ENCODE measurements at places on chromosomes 1 and 21. TPM values are rescaled to one million over a fixed set of nuclear protein-coding genes. Genes with fewer than 3 reads are reported as not detected.

RSPH1 gene
- 0.58 TPM for total RNA-seq

PRCC gene
- 76.4 TPM for total RNA-seq

C1orf56 gene
- total RNA-seq, result 4.9 TPM

DNA sequence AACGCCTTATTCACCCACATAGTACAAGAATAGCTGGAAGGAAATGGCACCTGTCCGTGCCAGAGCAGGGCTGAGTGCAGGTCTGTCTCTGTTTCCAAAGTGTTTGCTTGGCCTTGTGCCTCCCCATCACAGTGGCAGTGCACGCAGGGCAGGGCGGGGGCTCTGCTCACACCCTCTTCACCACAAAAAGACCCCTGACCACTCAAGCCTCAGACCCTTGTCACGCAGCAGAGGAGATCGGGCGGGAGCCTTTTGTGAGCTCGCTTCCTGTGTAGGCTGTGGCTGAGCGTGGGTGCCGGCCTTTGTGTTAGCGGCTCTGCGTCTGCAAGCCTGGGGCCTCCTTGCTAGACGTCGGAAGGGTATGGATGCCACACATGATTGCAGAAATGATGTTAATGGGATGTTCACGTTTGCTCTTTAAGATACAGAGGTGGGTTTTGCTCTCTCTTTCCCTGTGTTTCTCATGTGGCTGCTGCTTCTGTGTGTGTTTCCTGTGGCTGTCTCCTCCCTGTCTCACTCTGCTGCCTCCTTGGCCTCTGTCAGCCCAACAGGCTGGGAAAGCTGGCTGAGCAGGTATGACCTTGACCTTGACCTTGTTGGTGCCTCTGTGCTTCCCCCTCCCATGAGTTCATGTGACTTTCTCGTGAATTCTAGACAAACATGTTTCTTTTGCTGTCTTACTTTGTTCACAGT lies 45.4 kb downstream of the S100B start:
- H3K27me3 ChIP-seq, result no peaks in the 10 kb centered on the region
- H3K27ac ChIP-seq, result peak overlapping the region; percentile 12
- H3K36me3 ChIP-seq, result peaks cover 51% of the 10 kb centered on the region
- no peaks in the 10 kb centered on the region for H3K4me1 ChIP-seq
- DNase-seq, result peak; percentile 25

DNA sequence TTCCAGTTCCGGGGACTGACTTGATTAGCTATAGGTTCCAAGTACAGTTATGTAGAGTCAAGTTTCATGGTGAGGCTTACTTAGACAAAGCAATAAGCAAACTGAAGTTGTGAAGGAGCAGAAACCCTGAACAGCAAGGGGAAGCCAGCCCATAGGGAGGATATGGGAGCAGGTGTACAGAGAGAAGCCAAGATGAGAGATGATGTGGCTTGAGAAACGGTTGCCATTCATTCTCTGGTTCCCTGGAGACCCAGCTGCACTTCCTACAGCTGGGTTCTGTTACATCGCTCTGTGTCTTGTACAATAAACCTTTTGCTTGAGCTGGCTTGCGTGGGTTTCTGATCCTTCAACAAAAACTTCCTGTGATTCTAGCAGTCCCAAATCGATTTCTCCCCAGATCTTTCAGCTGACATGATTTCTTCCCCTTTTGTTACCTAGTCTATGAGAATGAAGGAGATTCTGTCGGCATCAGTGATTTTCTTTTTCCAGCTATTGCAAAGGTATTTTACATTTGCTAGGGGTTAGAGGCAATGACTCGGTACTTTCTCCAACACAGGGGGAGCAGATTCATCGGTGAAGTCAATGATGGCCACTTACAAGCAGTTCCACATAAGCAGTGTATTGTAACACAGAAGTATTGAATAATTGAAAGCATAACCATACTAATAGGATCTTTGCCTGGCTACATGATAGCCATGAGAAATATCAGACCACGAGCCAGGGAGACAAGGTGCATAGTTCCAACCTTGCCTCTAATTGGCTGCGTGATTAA lies 67.3 kb downstream of the URB2 start:
- peak; percentile 35 for DNase-seq
- H3K4me1 ChIP-seq, result no peaks in the 10 kb centered on the region
- peak overlapping the region; percentile 37 for H3K27ac ChIP-seq
- no peaks in the 10 kb centered on the region for H3K27me3 ChIP-seq
- H3K36me3 ChIP-seq, result no peaks in the 10 kb centered on the region

DNA sequence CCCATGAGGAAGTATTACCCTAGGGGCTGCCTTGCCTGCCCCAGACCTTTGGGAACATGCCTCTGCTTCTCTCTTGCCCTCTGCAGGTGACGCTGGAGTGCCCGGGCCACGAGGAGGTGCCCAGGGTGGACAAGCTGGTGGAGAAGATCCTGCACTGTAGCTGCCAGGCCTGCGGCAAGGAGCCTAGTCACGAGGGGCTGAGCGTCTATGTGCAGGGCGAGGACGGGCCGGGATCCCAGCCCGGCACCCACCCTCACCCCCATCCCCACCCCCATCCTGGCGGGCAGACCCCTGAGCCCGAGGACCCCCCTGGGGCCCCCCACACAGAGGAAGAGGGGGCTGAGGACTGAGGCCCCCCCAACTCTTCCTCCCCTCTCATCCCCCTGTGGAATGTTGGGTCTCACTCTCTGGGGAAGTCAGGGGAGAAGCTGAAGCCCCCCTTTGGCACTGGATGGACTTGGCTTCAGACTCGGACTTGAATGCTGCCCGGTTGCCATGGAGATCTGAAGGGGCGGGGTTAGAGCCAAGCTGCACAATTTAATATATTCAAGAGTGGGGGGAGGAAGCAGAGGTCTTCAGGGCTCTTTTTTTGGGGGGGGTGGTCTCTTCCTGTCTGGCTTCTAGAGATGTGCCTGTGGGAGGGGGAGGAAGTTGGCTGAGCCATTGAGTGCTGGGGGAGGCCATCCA lies 7.8 kb upstream of the HTR6 start:
- peaks cover 10% of the 10 kb centered on the region for H3K27me3 ChIP-seq
- peaks cover 38% of the 10 kb centered on the region for H3K4me1 ChIP-seq
- no peak for DNase-seq
- H3K27ac ChIP-seq, result no peak overlapping the region

DNA sequence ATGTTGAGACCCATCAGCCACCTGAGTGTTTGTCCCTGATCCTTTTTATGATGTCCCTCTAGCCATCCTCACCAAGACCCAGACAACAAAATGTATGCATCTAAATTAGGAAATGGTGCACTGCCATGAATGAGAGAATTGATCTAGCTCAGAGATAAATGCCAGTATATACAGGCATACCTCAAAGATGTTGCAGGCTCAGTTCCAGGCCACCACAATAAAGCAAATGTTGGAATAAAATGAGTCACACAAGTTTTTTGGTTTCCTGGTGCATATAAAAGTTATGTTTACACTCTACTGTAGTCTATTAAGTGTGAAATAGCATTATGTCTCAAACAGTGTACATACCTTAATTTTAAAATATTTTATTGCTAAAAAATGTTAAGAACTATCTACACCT lies 63.9 kb downstream of the CHIA start:
- no peak for DNase-seq
- no peaks in the 10 kb centered on the region for H3K36me3 ChIP-seq
- H3K4me3 ChIP-seq, result no peak overlapping the region
- no peak overlapping the region for H3K27ac ChIP-seq
- no peaks in the 10 kb centered on the region for H3K27me3 ChIP-seq

DNA sequence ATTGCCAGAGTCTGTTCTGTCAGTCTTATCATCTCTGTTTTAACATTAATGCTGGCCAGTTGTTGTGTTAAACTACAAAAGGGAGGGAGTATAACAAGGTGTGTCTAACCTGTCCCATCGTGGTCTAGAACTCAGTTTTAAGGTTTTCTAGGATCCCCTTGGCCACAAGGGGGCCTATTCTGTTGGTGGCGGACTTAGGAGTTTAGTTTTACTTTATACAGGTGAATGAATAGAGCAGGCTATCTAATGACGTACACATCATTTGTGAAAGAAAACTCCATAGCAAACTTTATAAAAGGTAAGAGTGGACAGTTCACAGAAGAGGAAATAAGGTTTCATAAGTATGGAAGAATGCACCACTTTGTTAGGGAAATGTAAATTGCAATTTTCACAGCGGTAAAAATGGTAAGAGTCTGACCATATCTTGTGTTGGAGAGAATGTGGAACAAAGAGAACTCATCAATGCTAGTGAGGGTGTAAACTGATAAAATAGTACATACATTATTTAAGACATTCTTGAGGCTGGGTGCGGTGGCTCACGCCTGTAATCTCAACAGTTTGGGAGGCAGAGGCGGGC lies 2.5 kb upstream of the ATF6 start:
- no peak overlapping the region for H3K27ac ChIP-seq
- peaks cover 13% of the 10 kb centered on the region for H3K36me3 ChIP-seq
- H3K4me1 ChIP-seq, result peaks cover 35% of the 10 kb centered on the region
- peak; percentile 57 for DNase-seq

DNA sequence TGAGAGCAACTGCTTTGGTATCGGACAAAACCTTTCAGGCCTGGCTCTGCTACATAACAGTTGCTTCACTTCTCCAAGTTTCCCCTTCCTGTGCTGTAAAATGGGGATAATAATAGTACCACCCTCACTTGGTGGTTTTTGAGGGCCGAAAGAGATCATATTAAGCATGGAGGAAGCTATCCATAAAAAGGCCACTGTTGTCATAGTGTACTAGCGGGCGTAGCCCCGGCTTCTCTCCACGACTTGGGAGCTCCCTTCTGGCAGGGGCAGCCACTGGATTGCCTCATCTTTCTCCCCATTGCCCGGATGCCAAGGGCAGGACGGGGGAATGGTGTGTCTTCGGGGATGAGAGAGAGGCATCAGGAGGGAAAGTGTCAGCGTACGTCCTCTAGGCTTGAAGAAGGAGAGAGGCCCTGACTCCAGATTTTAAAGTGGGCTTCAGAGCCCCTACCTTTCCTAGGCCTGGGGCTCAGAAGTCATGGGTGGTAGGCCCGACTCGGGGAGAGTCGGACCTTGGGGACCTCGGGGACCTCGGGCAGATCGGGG lies 548 bp upstream of the MFSD2A start:
- peaks cover 9% of the 10 kb centered on the region for H3K27me3 ChIP-seq
- peaks cover 15% of the 10 kb centered on the region for H3K4me1 ChIP-seq
- H3K36me3 ChIP-seq, result no peaks in the 10 kb centered on the region
- H3K27ac ChIP-seq, result peak overlapping the region; percentile 68
- no peak for DNase-seq

- H3K4me3 ChIP-seq, result no peak overlapping the region
- H3K4me1 ChIP-seq, result no peaks in the 10 kb centered on the region
- H3K27ac ChIP-seq, result no peak overlapping the region
- no peak for DNase-seq
- H3K36me3 ChIP-seq, result no peaks in the 10 kb centered on the region
These were observed 233.1 kb upstream of the USP24 start for GRCh38 chr1:55448261-55448660.

- H3K27ac ChIP-seq, result no peak overlapping the region
- H3K27me3 ChIP-seq, result no peaks in the 10 kb centered on the region
- H3K36me3 ChIP-seq, result peaks cover 5% of the 10 kb centered on the region
- peaks cover 39% of the 10 kb centered on the region for H3K4me1 ChIP-seq
- H3K4me3 ChIP-seq, result no peak overlapping the region
These were observed 40.3 kb downstream of the KCTD3 start for GRCh38 chr1:215607412-215607811.

DNA sequence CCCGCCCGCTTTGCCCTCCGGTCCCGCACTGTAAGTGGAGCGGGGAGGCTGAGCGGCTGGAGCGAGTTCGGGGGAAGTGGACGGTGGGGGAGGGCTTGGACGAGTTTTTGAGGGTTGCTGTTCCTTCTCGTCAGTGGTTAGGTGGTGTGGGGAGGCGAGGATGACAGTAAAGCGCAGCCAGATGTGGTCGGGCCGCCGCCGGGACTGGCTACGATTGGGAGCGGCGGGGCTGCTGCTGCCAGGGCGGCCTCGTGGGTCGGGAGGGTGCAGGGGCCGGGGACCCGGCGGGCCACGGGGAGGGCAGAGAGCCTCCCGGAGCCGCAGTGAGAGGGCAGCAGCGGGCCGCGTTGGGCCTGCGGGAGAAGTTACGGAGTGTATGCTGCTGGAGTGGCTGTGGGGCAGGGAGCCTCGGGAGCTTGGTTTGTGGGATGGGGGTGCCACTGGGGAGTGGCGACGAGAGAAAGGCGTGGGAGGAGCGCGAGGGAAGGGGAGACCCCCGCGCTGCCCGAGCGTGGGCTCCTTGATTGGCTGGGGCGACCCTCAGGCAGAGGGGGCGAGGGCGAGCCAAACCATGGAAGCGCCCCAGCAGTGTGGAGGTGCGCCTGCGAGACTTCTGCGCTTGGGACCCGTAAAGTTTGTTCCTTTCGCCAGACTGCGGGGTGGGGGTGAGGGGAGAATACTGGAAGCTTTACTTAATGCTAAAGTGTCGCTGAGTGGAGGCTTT lies 2.1 kb downstream of the ADGRL2 start:
- peaks cover 46% of the 10 kb centered on the region for H3K4me1 ChIP-seq
- no peaks in the 10 kb centered on the region for H3K27me3 ChIP-seq
- DNase-seq, result peak; percentile 69
- peak overlapping the region; percentile 81 for H3K4me3 ChIP-seq
- no peaks in the 10 kb centered on the region for H3K36me3 ChIP-seq
- peak overlapping the region; percentile 92 for H3K27ac ChIP-seq

DNA sequence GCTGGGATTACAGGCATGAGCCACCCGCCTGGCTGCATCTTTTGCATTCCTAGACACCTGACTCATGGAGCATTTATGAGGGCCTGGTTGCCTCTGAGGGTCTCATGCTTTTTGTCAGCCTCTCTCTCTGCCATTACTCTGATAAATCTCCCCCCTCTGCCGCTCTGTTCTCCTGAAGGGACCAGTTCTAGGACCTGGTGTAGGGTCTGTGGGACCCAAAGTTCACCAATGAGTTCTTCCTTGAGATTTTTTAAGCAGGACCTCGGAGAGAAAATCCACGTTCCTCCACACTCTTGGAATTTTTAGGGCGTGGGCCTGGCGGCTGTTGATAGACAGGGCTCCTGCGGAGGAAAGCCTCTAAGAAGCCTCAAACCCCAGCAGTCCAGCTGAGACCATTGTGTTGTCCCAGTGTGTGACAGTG lies 91.9 kb upstream of the ERRFI1 start:
- peaks cover 88% of the 10 kb centered on the region for H3K4me1 ChIP-seq
- H3K27me3 ChIP-seq, result no peaks in the 10 kb centered on the region
- no peak overlapping the region for H3K4me3 ChIP-seq
- H3K27ac ChIP-seq, result peak overlapping the region; percentile 87

- no peaks in the 10 kb centered on the region for H3K4me1 ChIP-seq
- peak; percentile 86 for DNase-seq
- peak overlapping the region; percentile 73 for H3K27ac ChIP-seq
- H3K27me3 ChIP-seq, result no peaks in the 10 kb centered on the region
These were observed 477.1 kb downstream of the LMO4 start for GRCh38 chr1:87805666-87806378.

- no peaks in the 10 kb centered on the region for H3K27me3 ChIP-seq
- H3K27ac ChIP-seq, result no peak overlapping the region
- no peaks in the 10 kb centered on the region for H3K4me1 ChIP-seq
These were observed 106.0 kb downstream of the ZC3H11B start for GRCh38 chr1:219506936-219507335.

- H3K4me1 ChIP-seq, result no peaks in the 10 kb centered on the region
- no peaks in the 10 kb centered on the region for H3K27me3 ChIP-seq
- no peak for DNase-seq
- H3K36me3 ChIP-seq, result no peaks in the 10 kb centered on the region
- no peak overlapping the region for H3K4me3 ChIP-seq
These were observed 99.9 kb downstream of the COLGALT2 start for GRCh38 chr1:183937611-183938010.

GRCh38 chr1:37851782-37852210 lies 7.6 kb downstream of the MTF1 start:
- no peak overlapping the region for H3K27ac ChIP-seq
- no peaks in the 10 kb centered on the region for H3K27me3 ChIP-seq
- no peak for DNase-seq
- H3K36me3 ChIP-seq, result peaks cover 48% of the 10 kb centered on the region
- peaks cover 80% of the 10 kb centered on the region for H3K4me1 ChIP-seq
- no peak overlapping the region for H3K4me3 ChIP-seq

- no peak overlapping the region for H3K4me3 ChIP-seq
- no peaks in the 10 kb centered on the region for H3K36me3 ChIP-seq
- peak; percentile 77 for DNase-seq
- H3K4me1 ChIP-seq, result no peaks in the 10 kb centered on the region
- no peak overlapping the region for H3K27ac ChIP-seq
These were observed 12.7 kb downstream of the C1QB start for GRCh38 chr1:22665752-22666151.

Data from stomach (tissue), 19 donors.